ENCODE measurements at places on chromosomes 7 and 10.

- H3K27me3 ChIP-seq = no peaks in the 10 kb centered on the region
- H3K4me3 ChIP-seq = no peak overlapping the region
- peaks cover 3% of the 10 kb centered on the region for H3K36me3 ChIP-seq
- no peak for DNase-seq
These were observed 39.7 kb downstream of the ARID5B start for GRCh38 chr10:61941202-61941681.

DNA sequence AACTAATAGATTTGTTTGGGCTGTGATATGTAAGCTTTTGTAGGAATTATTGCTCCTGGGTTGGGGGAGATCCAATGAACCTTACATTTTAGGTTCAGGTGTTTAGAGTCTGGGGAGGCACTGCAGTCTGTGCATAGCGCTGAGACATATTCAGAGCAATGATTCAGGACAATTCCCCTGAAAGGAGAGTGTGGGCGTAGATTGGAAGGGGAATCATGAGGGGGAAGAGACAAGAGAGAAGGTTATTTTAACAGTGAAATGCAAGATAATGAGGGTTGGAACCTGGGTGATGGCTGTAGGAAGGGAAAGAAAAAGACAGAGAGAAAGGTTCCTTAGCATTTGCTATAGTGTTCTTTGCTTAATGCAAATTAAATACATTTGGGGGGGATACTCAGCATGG is 1013.4 kb downstream of the REEP3 start:
- no peaks in the 10 kb centered on the region for H3K36me3 ChIP-seq
- no peaks in the 10 kb centered on the region for H3K27me3 ChIP-seq
- no peaks in the 10 kb centered on the region for H3K4me1 ChIP-seq
- no peak for DNase-seq
- no peak overlapping the region for H3K27ac ChIP-seq

GRCh38 chr10:28012990-28013515 is 14.2 kb upstream of the ODAD2 start:
- no peak overlapping the region for H3K4me3 ChIP-seq
- no peaks in the 10 kb centered on the region for H3K4me1 ChIP-seq
- no peak for DNase-seq
- no peaks in the 10 kb centered on the region for H3K36me3 ChIP-seq
- no peaks in the 10 kb centered on the region for H3K27me3 ChIP-seq

- H3K27me3 ChIP-seq = no peaks in the 10 kb centered on the region
- no peak for DNase-seq
- H3K36me3 ChIP-seq = no peaks in the 10 kb centered on the region
- H3K27ac ChIP-seq = no peak overlapping the region
- no peaks in the 10 kb centered on the region for H3K4me1 ChIP-seq
These were observed 236.8 kb downstream of the TCERG1L start for GRCh38 chr10:131074682-131075081.

- no peaks in the 10 kb centered on the region for H3K27me3 ChIP-seq
- peaks cover 3% of the 10 kb centered on the region for H3K36me3 ChIP-seq
- no peak for DNase-seq
These were observed 39.4 kb downstream of the MMRN2 start for GRCh38 chr10:86918022-86918471.

DNA sequence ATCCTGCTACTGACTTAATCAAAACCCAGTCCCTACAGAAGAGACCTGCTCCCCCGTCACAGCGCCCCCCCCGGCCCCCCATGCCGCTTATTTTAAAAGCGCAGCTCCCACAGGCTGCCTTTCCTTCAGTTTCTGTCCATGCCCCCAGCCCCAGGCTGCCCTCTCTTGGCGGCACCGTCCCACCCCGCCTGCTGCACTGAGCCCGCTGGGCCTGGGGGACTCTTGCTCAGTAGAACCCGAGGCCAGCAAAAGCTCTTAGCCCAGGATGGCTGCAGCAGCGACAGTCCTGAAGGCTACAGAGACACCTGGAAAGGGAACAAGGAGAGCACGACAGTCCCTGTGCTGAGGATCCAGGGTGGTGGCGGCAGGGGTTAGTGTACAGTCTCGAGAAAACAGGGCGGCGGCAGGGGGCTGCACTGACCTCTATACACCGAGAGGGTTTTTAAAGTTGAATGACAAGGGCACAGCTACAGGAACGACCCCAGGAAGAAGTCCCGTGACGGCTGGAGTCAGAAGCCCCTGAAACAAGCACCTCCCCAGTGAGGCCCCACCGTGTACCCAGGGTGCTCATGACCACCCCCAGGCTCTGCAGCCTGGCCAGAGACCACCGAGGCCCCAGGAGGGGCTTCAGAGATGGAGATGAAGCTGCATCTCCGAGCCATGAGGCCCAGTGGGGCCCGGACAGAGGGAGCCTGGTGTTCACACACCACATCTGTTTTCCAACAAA is 54.4 kb downstream of the ZRANB1 start:
- peak overlapping the region; percentile 73 for H3K27ac ChIP-seq
- H3K27me3 ChIP-seq = no peaks in the 10 kb centered on the region
- no peaks in the 10 kb centered on the region for H3K4me1 ChIP-seq

GRCh38 chr7:126302639-126303038 is 950.1 kb downstream of the GRM8 start:
- H3K27ac ChIP-seq = no peak overlapping the region
- no peak overlapping the region for H3K4me3 ChIP-seq
- no peak for DNase-seq
- H3K27me3 ChIP-seq = no peaks in the 10 kb centered on the region

GRCh38 chr7:68247126-68247525 is 1250.5 kb downstream of the TYW1 start:
- no peaks in the 10 kb centered on the region for H3K4me1 ChIP-seq
- no peaks in the 10 kb centered on the region for H3K27me3 ChIP-seq
- H3K27ac ChIP-seq = no peak overlapping the region
- no peak overlapping the region for H3K4me3 ChIP-seq
- DNase-seq = no peak
- H3K36me3 ChIP-seq = no peaks in the 10 kb centered on the region

GRCh38 chr7:135672560-135673359 is 10.4 kb downstream of the STMP1 start:
- no peak overlapping the region for H3K27ac ChIP-seq
- no peak for DNase-seq
- no peak overlapping the region for H3K4me3 ChIP-seq
- no peaks in the 10 kb centered on the region for H3K27me3 ChIP-seq
- no peaks in the 10 kb centered on the region for H3K36me3 ChIP-seq

DNA sequence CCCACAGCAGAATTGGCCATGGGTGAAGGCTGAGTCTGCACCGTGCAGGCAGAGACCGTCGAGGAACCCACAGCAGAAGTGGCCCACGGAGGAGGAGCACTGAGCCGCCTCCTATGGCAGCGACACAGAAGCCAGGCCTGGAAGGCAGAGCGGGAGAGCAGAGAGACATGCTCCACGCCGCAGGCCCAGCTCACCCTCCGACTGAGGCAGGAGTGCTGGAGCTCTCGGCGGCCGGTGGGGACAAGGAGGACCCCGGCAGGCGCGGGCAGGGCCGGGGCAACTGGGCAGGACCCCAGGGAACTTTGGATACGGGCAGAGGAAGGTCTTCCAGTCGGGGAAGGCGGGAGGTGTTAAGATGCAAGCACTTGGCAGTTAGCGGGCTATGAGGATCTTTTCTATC is 420.4 kb downstream of the DNAJB6 start:
- no peaks in the 10 kb centered on the region for H3K27me3 ChIP-seq
- no peaks in the 10 kb centered on the region for H3K36me3 ChIP-seq
- H3K4me1 ChIP-seq = no peaks in the 10 kb centered on the region
- H3K27ac ChIP-seq = no peak overlapping the region
- DNase-seq = no peak
- no peak overlapping the region for H3K4me3 ChIP-seq

DNA sequence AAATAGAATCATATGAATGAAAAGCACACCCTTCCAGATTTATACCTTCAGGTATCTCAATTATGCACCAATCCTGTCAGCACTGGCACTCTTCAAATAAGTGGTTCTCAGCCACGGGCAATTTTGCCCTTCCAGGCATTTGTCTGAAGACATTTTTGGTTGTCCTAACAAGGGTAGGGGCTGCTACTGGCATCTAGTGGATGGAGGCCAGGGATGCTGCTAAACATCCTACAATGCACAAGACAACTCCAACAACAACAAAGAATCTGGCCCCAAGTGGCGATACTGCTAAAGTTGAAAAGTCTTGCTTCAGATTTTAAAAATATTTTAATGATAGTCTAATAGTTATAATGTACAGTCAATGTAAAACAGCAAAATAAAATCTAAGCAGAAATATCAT is 16.1 kb downstream of the CCDC186 start:
- no peak for DNase-seq
- no peak overlapping the region for H3K4me3 ChIP-seq
- no peak overlapping the region for H3K27ac ChIP-seq
- H3K4me1 ChIP-seq = no peaks in the 10 kb centered on the region

GRCh38 chr7:3493499-3493898 is 192.4 kb downstream of the SDK1 start:
- no peak for DNase-seq
- no peaks in the 10 kb centered on the region for H3K36me3 ChIP-seq
- no peaks in the 10 kb centered on the region for H3K27me3 ChIP-seq
- no peak overlapping the region for H3K4me3 ChIP-seq
- peak overlapping the region; percentile 18 for H3K27ac ChIP-seq

DNA sequence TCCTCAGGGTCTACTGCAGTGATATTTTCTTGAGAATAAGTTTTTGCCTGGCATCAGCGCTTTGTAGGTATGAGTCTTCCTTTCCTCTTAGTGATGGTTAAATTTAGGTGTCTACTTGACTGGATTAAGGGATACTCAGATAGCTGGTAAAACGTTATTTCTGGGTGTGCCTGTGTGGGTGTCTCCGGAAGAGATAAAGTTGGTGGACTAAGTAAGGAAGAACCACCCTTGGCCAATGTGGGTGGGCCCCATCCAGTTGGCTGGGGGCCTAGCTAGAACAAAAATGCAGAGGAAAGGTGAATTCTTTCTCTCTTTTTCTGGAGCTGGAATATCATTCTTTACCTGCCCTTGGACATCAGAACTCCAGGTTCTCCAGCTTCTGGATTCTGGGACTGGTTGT is 138.8 kb downstream of the ADCYAP1R1 start:
- no peak overlapping the region for H3K27ac ChIP-seq
- no peak overlapping the region for H3K4me3 ChIP-seq
- H3K4me1 ChIP-seq = no peaks in the 10 kb centered on the region
- H3K27me3 ChIP-seq = no peaks in the 10 kb centered on the region

GRCh38 chr7:139345042-139345441 is 3.9 kb downstream of the FMC1 start:
- no peak for DNase-seq
- H3K4me3 ChIP-seq = no peak overlapping the region

DNA sequence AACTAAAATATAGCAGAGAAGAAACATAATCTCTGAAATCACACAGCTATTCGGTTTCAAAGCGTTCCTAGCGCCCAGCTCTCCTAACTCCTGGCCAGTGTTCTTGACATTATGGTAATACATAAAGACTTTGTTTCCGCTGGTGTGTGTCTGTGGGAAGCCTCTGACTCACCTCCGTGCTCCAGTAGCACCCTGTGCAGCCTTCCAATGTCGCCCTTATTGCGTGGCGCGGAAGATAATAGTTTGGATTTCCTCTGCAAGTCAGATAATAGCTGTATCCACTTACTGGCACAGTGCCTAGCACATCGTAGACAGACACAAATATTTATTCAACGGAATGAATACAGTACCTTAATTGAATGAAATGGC is 570 bp downstream of the BMS1 start:
- H3K27ac ChIP-seq = peak overlapping the region; percentile 96
- no peaks in the 10 kb centered on the region for H3K27me3 ChIP-seq
- DNase-seq = no peak
- peak overlapping the region; percentile 54 for H3K4me3 ChIP-seq
